H1 (cell line): ENCODE measurements at places on chromosomes 11 and 22. TPM values are rescaled to one million over a fixed set of nuclear protein-coding genes. Genes with fewer than 3 reads are reported as not detected.

DNA sequence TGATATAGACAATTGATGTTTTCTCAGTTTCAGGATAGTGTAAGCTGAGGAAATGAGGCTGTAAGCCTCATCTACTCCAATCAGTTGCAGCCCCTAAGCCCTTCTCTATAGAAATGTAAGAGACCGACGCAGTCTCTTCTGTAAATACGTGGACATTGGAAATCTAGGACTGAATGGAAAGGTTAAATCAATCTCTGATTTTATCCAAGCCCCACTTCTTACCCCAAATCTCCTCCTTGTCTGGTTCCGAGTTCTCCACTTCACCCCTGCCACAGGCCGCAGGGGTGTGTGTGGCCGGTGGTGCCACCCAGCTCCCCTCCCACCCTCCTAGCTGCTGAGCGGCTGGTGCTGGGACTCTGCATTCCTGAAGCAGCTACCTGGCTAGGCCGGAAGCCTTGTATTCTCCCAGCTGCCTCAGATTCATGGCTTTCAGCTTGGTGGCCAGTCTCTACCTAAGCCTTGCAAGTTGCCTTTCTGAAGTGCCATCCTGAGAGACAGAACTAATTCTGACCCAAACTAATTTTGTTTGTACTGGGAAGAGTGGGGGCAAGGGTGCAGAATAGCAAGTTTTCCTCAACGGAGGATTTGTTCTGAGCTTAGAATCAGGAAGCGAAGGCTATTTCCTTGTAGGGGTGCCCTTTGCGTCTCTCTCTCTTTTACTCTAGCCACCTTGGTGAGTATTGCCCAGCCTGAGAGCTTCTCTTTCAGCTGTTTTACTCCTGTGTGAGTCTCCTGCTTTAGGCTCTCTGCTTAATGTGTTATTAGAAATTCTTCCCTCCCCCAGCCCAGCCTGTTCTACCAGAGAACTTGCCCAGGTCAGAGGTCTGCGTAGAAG, 749 bp downstream of the VWA5A start:
- no peaks in the 10 kb centered on the region; the same call in 1 of the 2 replicates for H3K4me1 ChIP-seq
- peak overlapping the region; percentile 59 for H3K4me3 ChIP-seq
- DNase-seq: no peak
- H3K27me3 ChIP-seq: no peaks in the 10 kb centered on the region
- H3K36me3 ChIP-seq: peaks cover 17% of the 10 kb centered on the region

- no peak overlapping the region for H3K27ac ChIP-seq
- H3K27me3 ChIP-seq: no peaks in the 10 kb centered on the region
- peaks cover 6% of the 10 kb centered on the region for H3K36me3 ChIP-seq
- DNase-seq: no peak
- peak overlapping the region; percentile 78 for H3K4me3 ChIP-seq
- H3K4me1 ChIP-seq: peaks cover 15% of the 10 kb centered on the region
Observed at GRCh38 chr22:50581031-50581949, 1.4 kb downstream of the CHKB start.

- no peaks in the 10 kb centered on the region for H3K27me3 ChIP-seq
- peak overlapping the region; percentile 74 for H3K27ac ChIP-seq
Observed at GRCh38 chr11:61828629-61829407, 718 bp downstream of the FADS2 start.

- no peaks in the 10 kb centered on the region for H3K27me3 ChIP-seq
- peak overlapping the region; percentile 60; the same call in 1 of the 2 replicates for H3K27ac ChIP-seq
- no peak for DNase-seq
- H3K4me3 ChIP-seq: peak overlapping the region; percentile 71
Observed at GRCh38 chr22:26673486-26673885, 16.1 kb downstream of the MIAT start.

GRCh38 chr11:118139578-118139977, 13.0 kb downstream of the SCN4B start:
- no peak overlapping the region for H3K27ac ChIP-seq
- H3K4me1 ChIP-seq: 0 out of 2 replicates have a peak, but pooled peaks cover 2% of the 10 kb centered on the region
- H3K36me3 ChIP-seq: no peaks in the 10 kb centered on the region
- no peak overlapping the region for H3K4me3 ChIP-seq

The HEPN1 gene
- total RNA-seq: not detected in 2 replicates

The CCDC116 gene
- not detected in 2 replicates for total RNA-seq
